Activated CD4-positive, alpha-beta memory T cell treated with anti-CD3 and anti-CD28 coated beads, Interleukin-2, amount 10 ng/mL, durations not matched to agents 7 days and 5 days (primary cell): ENCODE measurements at places on chromosomes 7 and 10.
A peak's percentile ranks its signal among the peaks of the same experiment; 100 is the strongest.

DNA sequence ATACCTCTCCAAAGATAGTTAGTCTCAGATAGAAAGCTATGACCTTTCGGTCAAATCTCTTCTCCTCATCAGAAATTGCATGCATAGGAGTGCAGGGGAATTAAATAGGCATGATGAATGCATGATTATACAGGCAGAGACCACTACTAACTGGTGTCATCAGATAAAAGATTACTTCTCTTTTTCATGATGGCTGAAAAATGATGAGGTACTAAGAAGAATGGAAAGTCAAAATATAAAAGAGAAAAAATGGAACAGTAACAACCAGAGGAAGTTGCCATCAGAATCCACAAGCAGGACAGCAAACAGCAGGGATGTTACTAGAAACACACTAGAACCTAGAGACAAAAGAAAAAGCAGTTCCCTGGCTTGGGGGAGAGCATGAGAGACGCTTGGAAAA is 31.6 kb downstream of the CTTNBP2 start:
- no peak for DNase-seq

- no peak for DNase-seq
Measured at GRCh38 chr7:73976761-73977618, 51.0 kb upstream of the ELN start.

DNA sequence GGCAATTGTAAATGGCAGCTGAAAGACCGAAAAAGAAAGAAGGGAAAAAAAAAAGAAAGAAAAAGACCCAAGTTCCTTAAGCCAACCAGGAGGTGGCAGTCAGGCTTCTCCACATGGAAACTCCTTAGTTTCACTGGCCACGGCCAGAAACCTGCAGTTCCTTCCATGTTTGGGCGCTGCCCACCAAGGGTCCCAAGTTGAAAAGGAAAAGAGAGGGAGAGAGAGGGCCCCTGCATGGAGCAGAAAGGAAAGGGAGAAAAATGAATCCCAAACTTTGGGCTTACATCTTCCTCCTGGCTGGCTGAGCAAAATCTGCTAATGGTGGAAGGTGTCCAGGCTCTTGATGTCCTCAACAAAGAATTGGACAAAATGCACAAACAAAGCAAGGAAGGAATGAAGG is 31.8 kb upstream of the ABCA13 start:
- no peak for DNase-seq

DNA sequence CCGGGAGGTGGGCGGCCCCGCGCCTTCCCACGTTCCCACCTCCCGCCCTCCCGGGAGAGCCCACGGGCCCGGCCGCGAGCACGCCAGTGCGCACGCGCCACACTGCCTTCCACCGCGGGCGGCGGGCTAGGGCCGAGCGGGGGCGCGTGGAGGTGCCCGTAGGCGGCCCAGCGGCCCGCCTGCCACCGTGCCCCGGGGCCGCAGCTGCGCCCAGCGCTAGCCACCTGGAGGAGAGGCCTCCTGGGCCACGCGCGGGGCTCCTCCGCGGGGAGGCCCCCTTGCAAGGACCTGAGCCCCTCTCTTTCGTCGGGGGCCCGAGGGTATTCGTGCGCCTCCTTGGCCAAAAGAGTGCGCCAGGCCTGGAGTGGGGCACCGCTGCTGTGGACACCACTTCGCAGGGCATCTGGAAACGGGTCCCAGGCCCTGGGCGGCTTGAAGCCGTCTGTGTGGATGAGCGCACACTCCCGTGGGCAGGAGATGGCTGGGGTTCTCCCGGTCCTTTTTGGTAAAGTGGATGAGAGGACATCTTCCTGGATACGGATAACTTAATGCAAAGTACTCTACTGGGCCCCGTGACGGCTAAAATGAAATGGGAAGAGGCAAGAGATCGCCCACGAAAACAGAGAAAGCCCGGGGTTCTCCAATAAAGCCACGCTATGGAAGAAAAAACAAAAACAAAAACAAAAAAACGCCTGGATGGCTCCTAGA is 9.0 kb upstream of the EBF3 start:
- DNase-seq, result no peak

- DNase-seq, result no peak
Measured at GRCh38 chr10:114412907-114413797, 8.8 kb upstream of the AFAP1L2 start.

DNA sequence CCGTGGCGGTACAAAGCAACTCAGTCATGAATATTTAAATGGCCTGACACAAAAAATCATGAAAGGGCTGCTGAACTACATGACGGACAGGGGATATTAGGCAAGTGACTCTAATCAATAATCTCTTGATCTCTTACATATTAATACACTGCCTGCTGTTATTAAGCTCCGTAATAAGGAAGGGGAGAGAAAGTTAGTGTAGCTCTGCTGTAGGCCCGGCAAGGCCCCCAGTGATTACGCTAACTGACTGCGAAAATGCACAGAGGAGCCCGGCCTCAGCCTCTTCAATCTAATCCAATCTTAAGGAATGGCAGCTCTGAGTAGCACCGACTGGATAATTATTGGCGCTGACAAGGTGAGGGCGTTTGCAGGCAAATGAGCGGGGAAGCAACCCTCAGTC is 583.5 kb upstream of the MKI67 start:
- DNase-seq, result no peak

GRCh38 chr10:111082102-111082975 is 5.5 kb downstream of the ADRA2A start:
- peak; percentile 10 for DNase-seq

DNA sequence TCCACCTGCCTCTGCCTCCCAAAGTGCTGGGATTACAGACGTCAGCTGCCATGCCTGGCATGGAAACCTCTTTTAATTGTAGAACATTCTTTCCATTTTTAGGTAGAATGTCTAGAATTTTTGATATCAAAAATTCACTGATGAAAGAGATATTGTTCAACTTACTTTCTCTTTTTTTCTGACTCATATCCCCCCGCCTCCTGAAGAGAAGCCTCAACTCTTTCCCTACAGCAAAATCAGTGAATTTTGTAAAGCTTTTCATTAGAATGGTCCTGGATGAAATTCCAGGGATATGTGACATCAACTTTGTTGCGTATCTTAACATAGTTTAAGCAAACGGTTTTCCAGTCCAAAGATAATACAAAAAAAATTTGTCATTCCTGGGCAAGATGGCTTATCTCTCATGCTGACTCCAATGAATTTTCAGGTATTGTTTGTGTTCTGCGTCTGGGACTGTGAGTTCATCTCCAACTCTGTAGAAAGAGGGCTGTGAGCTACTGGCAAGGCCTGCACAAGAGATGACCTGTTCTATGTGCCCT is 256.8 kb downstream of the BMPER start:
- DNase-seq, result no peak

DNA sequence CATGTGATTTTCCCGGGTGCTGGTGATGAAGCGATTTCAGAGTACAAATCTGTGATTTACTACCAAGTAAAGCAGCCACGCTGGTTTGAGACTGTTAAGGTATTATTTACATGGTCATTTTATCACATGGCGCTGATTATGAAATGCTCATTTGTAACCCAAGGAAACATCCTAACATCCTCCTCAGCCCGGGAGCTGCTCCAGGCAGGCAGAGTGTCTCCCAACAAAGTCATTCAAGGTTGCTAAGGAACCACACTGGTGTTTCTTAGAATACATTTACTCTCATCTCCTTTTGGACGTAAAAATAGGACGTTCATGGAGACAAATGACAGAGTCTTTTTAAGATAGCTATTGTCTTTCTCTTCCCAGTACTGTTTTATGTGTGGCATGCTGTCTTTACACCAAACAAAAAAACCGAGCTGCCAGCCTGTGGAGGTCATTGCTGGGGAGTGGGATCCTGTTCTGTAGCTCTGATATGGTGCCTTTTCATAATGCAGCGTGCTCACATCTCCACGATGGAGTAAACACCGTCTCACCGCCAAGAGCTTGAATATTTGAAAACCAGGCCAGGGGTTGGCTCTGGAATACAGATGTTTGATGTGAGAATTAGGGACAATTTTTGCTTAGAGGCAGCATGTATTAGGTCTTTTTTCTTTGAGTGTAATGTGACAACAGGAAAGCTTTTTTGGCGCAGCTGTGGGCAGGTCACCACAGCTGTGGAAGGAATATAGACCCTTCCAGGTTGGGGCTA is 119.6 kb downstream of the DOCK1 start:
- DNase-seq, result no peak
